IMR-90 (cell line): ENCODE measurements at places on chromosomes 16 and 17. TPM values are rescaled to one million over a fixed set of nuclear protein-coding genes. Genes with fewer than 3 reads are reported as not detected.

Gene KRTAP4-16
- not detected in 2 replicates for total RNA-seq

Gene ACE
- 1.4 TPM in 2 replicates for total RNA-seq

Gene SLC35G3
- total RNA-seq, result not detected in 2 replicates

Gene ATAD5
- total RNA-seq, result 1.3 and 2.8 TPM in 2 replicates

Gene DHX40
- 44.4 and 54.2 TPM in 2 replicates for total RNA-seq

Gene RAB34
- 304 and 351 TPM in 2 replicates for total RNA-seq

Gene MAPT
- under 0.01 and 0.18 TPM in 2 replicates for total RNA-seq

DNA sequence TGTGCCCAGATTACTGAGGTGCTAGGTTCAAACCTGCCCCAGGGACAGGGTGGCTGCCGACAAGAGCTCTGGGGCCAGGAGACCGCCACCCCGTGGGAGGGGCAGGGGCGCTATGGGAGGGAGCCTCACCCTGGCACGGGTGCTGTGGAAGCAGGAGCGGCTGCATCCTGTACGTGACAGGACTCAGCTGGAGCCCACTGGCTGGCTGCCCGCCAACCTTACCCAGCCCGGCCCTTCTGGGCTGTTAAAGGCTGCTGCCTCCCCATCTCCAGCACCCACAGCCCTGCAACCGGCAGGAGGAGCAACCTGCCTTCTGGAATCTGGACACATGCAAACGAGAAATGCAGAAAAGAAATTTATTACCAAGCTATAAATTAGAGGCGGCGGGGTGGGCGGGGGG is 11.2 kb downstream of the PAM16 start:
- DNase-seq, result peak; percentile 52

DNA sequence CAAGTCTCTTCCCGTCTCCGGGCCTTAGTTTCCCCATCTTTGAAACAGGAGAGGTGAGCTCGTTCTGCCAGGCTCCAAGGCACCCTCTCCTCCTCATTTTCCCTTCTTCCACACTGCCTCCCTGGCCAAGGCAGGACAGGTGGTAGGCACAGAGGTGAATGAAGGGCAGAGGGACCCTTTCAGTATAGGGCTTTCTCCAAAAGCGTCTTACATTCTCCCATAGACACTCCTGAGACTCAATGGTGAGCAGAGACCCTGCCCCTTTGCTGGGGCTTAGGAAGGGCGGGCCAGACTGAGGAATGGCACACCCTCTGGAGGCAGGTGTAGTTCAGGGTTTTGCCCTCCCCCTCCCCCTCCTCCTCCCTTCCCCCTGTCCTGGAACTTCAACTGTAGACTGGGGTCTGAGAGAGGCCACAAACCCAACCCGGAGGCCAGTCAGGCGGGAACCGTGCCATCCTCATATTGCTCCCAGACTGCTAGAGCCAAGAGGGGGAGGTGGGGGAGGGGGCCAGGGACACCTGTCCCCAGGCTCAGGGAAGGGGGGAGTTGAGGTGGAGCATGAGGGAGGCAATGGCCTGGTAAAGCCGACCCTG is 1.9 kb downstream of the PLEKHH3 start:
- no peak for DNase-seq

- no peak for DNase-seq
Observed at GRCh38 chr17:36812762-36813161, 124.5 kb upstream of the LHX1 start.

GRCh38 chr17:17706140-17707060 is 25.1 kb downstream of the RAI1 start:
- DNase-seq, result no peak

GRCh38 chr17:61415374-61416210 is 15.9 kb downstream of the TBX2 start:
- DNase-seq, result peak; percentile 37

- DNase-seq, result no peak
Observed at GRCh38 chr17:68013385-68013784, 17.1 kb upstream of the C17orf58 start.

GRCh38 chr16:88497561-88498462 is 44.7 kb downstream of the ZFPM1 start:
- peak; percentile 21 for DNase-seq

DNA sequence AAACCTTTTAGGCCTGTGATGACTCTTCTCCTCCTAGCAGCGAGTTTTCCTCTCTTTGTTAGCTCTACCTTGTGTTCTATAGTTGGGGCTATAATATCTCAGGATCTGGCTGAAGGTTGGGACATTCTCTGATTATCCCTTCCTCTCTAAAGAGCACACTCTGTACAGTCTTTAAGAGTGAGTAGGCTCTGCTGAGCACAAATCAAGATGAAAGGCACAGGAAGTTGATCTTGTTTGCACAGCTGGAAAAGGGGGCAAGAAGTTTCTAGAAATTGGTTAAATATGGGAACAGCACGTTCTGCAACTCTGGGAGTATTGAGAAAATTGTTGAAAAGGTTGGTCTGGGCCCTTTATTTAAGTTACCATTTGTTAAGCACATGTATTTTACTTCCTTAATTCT is 240.9 kb downstream of the CDH11 start:
- DNase-seq, result peak; percentile 15

DNA sequence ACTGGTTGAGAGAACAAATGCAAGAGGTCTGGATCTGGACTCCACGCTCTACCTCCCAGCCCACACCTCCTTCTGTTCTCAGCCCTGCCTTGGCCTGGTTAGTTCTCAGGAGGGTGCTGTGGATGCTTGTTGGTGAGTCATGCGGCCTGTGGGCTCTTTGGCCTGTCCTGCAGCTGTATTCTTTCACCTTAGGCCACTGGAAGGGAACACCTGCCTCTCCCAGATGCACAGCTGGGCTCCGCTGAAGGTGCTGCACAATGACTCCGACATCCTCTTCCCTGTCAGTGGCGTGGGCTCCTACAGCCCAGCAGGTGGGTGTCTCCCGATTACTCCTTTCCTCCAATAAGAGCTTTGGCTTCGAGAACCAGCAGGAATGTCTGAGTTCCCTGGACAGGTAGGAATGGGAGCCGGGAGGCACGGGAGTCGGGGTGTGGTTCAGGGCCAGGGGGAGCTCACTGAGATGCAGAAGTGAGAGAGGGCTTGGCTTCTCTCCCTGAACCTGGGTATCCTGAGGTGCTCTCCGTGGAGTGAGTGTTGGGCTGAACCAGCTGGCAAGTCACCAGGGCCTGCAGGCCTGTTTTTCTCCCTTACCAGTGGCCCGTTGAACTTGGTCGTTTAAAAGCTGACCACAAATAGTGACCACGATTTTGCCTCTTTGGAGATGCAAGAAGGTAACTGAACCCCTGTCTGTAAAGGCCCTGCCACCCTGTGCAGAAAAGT is 85.0 kb downstream of the SNX29 start:
- peak; percentile 36 for DNase-seq

DNA sequence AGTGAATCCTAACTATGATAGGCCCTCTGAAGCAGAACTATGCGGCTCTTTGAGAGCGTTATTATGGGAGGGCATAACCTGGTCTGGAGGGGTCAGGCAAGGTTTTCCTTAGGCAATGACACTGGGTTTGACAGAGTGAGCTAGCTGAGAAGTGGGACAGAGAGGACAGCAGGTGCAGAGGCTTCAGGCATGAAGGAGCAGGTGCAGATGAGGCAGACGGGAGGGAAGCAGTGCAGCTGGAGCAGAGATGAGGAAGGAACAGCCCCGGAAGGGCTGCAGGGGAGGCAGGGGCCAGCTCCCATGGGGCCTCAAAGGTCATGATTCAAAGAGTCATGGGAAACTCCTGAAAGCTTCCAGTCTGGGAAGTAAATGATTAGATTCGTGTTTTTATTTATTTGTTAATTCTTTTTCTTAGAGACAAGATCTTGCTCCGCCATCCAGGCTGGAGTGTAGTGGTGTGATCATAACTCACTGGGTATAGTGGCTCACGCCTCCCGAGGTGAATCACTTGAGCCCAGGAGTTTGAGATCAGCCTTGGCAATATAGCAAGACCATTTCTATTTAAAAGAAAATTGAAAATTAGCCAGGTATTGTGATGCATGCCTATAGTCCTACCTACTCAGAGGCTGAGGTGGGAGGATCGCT is 5.4 kb downstream of the MARCHF10 start:
- no peak for DNase-seq

- no peak for DNase-seq
Observed at GRCh38 chr17:8896087-8896486, 28.6 kb upstream of the PIK3R6 start.

DNA sequence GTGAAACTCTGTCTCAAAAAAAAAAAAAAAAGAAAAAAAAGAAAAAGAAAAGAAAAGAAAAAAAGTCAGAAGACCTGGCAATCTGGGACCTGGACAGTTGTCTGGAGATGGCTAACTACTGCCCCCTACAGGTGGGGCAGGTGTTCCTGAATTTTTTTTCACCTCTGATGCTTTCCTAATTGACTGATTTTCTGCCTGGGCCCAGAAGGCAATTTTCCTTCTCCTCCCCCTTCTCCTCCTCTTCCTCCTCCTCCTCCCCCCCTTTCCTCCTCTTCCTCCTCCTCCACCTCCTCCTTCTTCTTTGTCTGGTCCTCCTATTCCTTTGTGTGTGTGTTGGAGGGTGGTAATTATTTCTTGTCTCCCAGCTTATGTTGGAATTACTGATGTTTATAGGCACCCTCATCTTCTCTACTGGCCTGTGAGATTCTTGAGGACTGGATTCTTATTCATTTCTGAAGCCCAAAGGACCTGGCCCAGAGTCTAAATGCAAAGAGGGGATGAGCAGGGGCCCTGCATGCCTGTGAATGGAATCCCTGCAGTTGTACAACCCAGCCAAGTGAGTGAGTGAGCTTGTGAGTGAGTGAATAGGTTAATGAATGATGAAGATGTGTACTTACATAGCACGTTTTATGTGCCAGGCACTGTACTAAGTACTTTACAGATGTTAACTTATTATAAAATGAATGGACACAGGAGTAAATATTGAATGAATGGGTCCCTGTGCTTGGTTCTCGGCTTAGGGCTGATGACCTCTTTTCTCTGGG is 26.9 kb downstream of the IRX5 start:
- DNase-seq, result no peak

GRCh38 chr17:50458701-50459676 is 9.7 kb downstream of the CHAD start:
- peak; percentile 18 for DNase-seq

DNA sequence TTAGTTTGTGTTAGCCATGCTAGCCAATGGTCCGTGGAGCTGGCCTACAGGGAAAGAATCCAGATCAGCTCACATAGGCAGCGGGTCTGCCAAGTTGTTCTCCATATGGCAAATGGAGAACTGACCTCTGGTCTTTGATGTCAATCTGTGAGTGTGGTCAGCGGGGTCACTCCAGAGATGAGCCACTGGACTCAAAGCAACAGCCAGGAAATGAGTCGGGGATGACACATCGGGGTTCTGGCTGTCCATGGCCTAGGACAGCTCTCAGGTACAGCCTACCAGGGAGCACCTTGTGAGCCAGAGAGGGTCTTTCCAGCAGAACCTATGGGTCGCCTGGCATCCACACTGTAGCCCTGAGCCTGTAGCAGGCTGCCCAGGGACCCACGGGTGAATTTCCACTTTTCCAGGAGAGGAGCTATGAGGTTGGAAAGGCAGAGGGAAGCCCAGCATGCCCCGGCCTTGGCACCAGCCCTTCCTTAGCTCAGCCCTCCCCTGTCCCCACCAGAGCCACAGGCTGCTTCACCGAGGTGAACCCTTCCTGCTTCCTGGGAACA is 203.0 kb upstream of the TNRC6C start:
- DNase-seq, result no peak

GRCh38 chr16:66901626-66902025 is 17.1 kb downstream of the CDH16 start:
- no peak for DNase-seq
